ENCODE measurements at places on chromosomes 4 and X.
A peak's percentile ranks its signal among the peaks of the same experiment; 100 is the strongest.

- DNase-seq, result no peak
These were observed 3.6 kb downstream of the ATP2B3 start for GRCh38 chrX:153521034-153521433.

DNA sequence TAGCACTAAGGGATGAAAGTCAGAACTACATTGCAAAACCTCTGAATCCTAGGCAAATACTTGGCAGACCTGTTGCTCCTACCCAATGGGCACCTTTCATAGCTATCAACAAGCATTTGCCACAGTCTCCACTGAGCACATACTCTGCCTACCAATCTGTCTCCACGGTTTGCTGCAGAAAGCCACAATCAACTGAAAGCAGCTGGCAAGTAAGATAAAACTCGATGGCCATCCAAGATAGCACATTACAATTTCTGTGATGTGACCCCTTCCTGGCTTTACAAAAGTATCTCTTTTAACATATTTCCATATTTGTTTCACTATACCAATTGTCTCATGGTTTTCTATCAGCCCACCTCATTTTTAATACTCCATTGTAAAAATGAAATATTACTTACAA, 1060.5 kb upstream of the INTU start:
- DNase-seq, result no peak

DNA sequence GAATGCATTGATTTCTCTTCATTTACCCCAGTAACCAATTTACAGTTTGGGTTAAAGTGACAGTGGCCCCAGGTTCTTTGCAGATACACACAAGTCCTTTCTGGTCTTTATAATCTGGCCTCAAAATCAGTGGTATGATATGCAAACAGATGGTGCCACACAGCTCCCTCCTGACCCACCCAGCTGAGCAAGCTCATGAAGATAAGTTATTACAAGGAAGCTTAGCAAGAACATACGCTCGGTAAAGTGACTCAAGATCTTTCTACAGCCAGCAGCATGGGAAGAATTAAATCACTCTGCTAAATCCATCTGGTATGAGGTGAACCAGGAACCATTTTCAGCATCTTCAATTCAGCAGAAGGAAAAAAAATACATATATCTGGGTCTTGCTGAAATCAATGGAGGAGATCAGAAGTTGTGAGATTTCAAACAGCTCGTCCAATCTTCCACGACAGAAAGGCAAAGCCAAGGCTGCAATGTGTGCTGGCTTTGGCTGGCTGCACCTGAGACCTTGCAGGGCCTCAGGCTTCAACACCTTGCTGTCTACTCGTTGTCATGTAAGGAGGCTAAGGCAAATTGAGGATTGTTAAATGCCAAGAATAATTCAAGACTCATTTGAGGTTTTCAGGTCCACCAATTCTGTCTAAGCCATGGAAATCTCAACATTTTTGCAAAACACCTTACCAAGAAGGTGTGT, 28.2 kb downstream of the SEL1L3 start:
- DNase-seq, result no peak

DNA sequence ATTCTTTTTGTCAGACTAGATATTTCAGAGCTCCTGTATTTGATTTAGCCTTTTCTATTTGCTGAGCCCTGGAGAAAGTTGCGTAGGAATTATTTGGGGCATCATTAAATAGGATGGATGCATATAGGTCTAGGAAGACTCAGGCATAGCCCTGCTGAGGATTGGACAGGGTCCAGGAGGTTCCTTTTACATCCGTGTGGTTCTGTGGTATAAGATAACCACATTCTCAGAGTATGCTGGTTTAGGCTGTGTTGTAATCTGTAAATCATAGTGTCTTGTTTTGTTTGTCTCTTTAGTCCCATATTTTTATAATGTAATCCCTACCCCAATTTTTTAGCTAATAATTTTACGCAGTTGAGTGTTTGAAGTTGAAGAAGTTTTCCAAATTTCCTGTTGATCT, 513.7 kb downstream of the RPA4 start:
- no peak for DNase-seq

DNA sequence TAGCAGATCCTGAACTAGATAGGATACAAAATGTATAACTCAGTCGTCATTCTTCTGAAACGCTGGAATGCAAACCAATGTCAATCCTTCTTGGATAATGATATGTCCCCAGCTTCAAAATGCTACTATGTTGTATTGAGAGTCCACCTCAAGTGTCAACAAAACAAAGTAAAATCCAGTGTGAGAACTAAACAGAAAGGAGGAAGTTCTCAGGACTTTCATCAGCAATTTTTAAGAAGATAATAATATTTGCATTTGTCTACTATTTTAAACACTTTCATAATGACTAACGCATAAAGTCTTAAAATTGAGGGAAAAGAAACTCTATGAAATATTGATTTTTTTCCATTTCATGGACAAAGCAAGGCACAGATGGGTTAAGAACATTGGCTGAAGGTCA, 36.3 kb downstream of the SOD3 start:
- DNase-seq, result no peak

- DNase-seq, result no peak
These were observed 484.2 kb upstream of the BOD1L1 start for GRCh38 chr4:14111730-14112181.

- no peak for DNase-seq
These were observed 353.0 kb upstream of the GALNT7 start for GRCh38 chr4:172815499-172816164.

- no peak for DNase-seq
These were observed 1044.2 kb upstream of the FTHL17 start for GRCh38 chrX:32116047-32116446.

DNA sequence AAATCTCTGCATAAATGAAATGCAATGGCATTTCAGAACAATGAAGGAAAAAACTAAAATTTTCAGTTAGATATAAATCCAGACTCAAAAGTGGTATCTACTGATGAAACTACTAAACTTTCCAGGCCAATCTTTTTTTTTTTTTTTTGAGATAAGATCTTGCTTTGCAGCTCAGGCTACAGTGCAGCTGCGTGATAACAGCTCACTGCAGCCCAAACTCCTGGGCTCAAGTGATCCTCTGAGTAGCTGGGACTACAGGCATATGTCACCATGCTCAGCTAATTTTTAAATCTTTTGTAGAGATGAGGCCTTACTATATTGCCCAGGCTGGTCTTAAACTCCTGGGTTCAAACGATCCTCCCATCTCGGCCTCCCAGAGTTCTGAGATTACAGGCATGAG, 1228.2 kb upstream of the ADGRL3 start:
- DNase-seq, result no peak

DNA sequence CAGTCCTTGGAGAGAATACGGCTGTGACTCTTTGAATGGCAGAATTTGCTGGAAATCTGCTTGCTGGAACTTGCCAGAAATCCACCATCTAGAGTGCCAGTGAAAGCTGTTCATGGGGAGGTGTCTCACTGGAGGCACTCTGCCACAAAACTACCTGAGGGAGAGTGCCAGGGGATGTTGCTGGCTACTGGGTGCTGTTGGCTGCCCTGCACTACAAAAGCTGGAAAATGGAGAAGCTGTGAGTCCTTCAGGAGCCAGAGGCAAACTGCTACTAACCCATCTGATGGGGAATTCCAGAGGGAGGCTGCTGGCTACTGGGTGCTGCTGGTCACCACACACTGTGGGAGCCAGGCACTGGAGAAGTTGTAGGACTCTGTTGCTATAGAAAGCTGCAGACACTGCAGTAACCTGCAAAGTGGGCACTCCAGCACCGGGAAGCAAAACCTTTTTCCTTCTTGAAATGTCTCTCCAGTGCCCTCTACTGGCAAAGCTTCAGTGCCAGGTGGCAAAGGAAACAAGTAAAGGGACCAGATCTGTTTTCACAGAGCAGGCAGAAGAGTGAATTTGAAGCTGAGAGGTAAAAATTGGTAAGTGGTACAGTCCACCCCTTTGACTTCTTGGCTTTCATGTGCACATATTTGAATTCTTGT, 47.8 kb upstream of the HSD17B10 start:
- no peak for DNase-seq

- no peak for DNase-seq
These were observed 579.0 kb downstream of the INPP4B start for GRCh38 chr4:142267101-142267500.

- no peak for DNase-seq
These were observed 115.6 kb downstream of the DHRSX start for GRCh38 chrX:2385224-2385623.

GRCh38 chr4:25441519-25442117, 64.6 kb downstream of the ANAPC4 start:
- DNase-seq, result peak; percentile 90

GRCh38 chr4:165967486-165967885, 94.4 kb downstream of the TLL1 start:
- DNase-seq, result no peak

GRCh38 chr4:125847518-125847917, 532.8 kb downstream of the FAT4 start:
- no peak for DNase-seq

DNA sequence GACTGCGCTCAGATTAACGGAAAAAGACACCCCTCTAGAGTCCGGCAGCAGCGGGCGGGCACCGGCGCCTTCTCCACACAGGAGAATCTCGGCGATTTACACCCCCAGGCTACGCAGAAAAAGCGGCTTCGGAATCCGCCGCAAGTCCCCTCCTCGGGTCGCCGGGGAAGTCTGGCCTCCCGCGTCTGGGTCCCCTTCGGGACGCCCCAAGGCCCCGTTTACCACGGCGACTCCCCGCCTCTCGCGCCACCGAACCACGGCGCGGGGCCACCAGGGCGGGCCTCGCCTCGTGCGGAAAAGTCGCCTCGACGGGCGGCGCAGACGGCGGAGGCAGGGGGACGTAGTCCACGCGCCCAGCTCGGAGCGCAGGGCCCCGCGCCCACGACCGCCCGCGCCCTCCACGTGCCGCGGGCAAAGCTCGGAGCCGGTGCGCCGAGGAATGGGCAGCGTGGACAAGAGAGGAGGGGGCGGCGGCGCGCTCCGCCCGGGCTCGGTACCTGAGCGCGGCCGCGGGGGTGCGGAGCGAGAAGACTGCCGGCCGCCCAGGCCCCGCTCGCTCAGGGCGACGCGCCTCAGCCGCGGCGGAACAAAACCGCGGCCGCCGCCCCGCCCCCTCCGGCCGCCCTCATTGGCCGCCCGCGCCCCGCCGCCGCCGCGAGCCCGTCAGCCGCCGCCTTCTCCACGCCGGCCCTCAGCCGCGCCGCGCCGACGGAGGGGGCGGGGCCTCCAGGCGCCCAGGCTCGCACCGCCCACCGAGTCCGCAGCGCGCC, at the start of gene FAM53A:
Gene FAM53A (minus strand): TSS at position 578 of the 770 bp plus-strand sequence. CDS start 15,572 bp downstream, outside the sequence.
- DNase-seq, result peak; percentile 92

DNA sequence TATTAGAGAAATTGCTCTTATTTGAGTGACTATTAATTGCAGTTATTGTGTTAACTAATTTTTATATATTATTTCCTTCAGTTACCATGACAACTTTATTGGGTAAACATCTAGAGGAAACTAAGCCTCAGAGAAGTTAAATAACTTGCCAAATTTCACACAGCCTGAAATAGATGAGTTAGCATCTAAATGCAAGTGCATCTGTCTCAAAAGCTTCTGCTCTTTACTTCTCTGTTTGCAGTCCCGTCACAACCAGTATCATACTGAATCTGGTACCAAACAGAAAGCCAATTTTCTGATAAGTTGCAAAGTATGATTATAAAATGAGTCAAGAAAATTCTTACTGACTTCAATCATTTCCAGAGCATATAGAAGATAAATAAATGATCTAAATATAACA, 1544.9 kb upstream of the PCDH7 start:
- DNase-seq, result no peak

DNA sequence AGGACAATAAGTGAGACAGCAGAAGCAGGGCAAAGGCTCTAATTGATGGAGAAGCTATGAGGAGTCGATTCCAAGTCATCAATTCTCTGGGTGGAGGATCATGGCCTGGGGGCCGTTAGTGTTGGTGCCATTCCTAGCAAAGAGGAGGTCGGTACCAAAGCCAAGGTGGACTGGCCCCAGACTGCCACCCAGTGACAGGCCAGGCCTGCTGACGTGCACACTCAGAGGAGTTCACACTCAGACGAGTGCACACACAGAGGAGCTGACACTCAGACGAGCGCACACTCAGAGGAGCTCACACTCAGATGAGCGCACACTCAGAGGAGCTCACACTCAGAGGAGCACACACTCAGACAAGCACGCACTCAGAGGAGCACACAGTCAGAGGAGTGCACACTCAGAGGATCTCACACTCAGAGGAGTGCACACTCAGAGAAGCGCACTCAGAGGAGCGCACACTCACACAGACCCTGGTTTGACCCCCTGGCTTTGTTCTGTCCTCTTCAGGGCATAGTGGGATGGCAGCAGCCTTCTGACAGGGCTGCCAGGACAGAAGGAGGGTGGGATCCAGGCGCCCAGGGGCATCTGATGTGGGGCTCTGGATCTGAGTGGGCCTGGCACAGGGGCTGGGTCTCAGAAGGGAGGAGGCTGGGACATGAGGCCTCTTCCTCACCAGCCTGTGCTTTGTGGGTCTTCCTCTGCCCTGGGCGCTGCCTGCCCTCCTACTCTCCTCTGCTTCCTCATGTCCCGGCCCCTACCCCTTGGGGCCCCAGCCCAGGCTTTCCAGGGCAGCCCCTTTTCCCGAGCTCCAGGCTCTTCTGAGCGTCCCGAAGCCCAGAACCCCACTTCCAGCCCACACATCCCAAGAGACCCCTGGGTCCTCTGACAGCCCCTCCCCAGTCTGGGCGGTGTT, 41.7 kb upstream of the NKX1-1 start:
- DNase-seq, result no peak

GRCh38 chrX:36314303-36314702, 394.8 kb downstream of the CFAP47 start:
- DNase-seq, result no peak

- DNase-seq, result no peak
These were observed 5.6 kb upstream of the HOPX start for GRCh38 chr4:56686537-56687231.

DNA sequence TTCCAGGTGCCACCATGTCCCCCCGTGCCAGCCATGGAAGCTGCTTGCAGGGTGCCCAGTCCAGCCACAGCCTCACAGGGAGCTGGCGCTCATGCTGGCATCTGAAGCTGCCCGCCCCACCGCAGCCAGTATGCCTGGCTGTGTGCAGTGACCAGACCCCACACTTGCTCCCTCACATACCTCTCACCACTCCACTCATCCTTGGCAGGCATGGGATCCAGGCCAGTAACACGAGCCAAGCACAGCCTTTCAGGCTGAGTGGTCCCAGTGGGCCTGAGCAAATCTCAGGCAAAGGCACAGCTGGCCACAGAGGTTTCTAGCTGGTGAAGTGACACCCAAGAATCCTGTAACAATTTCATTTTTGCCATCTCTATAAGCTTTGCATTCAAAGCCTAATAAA, 48.4 kb upstream of the SEC24B start:
- DNase-seq, result no peak

DNA sequence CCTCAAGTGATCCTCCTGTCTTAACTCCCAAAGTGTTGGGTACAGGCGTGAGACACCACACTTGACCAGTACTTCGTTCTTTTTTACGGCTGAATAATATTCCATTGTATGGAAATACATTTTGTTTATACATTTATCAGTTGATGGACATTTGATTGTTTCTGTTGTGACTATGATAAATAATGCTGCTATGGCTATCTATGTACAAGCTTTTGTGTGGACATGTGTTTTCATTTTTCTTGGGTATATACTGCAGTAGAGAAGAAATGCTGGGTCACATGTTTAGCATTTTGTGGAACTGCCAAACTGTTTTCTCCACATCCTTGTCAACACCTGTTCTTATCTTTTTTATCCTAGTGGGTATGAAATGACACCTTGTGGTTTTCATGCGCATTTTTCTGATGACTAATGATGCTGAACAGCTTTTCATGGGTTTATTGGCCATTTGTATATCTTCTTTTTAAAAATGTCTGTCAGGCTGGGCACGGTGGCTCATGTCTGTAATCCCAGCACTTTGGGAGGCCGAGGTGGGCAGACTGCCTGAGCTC, 37.3 kb downstream of the SAT1 start:
- DNase-seq, result no peak
